ENCODE measurements at places on chromosomes 6 and 20.
A peak's percentile ranks its signal among the peaks of the same experiment; 100 is the strongest.

DNA sequence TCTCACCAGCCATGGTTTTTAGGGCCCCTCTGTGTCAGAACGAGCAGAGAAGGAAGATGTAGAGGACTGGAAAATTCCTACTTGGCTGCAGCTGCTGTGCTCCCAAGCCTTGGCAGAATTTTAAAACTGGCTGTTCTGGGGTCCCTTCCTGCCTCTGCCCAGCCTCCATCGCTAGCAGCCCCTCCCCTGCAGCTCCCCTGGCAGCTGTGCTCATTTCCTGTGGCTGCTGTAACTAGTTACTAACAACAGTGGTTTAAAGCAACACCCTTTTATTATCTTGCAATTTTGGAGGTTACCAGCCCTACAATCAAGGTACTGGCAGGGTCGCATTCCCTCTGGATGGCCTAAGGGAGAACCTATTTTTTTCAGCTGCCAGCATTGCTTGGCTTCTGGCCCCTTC is 3.7 kb upstream of the CST11 start:
- no peak for DNase-seq

GRCh38 chr20:49267327-49267726 is 10.5 kb downstream of the ZNFX1 start:
- DNase-seq = no peak

GRCh38 chr6:104614394-104614793 is 245.3 kb downstream of the HACE1 start:
- no peak for DNase-seq

DNA sequence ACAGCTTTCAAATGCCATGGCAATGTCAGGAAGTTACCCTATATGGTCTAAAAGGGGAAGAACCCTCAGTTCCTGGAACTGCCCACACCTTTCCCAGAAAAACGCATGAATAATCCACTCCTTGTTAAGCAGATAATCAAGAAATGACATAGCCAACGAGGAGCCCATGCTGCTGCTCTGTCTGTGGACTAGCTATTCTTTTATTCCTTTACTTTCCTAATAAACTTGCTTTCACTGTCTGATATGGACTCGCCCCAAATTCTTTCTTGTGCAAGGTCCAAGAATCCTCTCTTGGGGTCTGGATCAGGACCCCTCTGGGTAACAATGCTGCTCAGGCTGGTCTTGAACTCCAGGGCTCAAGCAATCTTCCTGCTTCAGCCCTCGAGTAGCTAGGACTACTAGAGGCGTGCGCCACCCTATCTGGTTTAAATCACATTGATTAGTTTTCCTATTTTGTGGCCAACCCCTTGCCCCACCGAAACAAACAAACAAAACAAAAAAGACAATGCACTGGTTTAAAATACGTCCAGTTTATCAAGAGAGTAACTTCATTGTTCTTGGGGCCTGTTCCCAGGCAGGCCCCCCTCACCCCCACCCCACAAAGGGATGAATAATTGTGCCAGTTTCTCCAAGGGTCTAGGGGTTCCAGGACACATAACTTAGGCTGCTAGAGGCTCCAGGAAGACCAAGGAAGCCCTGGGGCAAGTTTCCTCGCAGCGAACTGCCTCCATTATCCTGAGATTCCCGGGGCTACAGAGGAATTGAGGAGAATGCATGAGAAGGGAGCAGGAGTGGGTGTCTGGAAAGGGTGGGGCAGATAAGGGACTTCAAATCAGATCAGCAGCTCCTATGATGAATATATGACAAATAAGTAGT is 10.1 kb upstream of the AKAP12 start:
- no peak for DNase-seq

GRCh38 chr6:165705941-165706340 is 42.9 kb upstream of the PDE10A start:
- DNase-seq = no peak

DNA sequence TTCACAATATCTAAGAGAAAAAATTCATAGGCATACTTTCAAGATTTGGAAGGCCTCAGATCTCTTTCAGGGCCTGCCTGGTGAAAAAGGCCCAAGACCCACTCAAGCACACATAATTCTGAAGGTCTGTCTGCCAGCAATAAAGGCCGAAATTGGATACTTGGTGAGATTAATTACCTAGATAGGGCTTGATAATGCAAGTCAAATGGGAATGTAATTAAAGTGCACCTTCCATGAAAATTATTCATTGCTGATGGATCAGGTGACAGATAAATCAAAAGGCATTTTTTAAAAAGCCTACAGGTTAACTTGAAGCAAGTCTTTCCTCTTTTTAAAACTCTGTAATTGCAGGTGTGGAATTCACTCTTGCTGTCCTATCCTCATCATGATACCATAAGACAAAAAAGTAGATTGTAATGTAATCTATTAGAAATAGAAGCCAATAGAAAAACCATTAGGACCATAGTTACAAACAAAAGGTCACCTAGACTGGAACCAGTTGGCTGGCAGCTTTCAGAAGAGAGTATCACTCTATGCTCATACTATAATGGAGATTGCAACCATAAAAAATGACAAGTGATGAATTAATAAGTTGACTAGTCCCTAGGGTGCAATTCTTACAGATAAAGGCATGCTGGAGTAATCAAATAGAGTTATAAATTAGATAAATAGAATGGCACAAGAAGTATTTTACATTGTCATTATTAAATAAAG is 77.3 kb downstream of the EPHA7 start:
- DNase-seq = peak; percentile 87

DNA sequence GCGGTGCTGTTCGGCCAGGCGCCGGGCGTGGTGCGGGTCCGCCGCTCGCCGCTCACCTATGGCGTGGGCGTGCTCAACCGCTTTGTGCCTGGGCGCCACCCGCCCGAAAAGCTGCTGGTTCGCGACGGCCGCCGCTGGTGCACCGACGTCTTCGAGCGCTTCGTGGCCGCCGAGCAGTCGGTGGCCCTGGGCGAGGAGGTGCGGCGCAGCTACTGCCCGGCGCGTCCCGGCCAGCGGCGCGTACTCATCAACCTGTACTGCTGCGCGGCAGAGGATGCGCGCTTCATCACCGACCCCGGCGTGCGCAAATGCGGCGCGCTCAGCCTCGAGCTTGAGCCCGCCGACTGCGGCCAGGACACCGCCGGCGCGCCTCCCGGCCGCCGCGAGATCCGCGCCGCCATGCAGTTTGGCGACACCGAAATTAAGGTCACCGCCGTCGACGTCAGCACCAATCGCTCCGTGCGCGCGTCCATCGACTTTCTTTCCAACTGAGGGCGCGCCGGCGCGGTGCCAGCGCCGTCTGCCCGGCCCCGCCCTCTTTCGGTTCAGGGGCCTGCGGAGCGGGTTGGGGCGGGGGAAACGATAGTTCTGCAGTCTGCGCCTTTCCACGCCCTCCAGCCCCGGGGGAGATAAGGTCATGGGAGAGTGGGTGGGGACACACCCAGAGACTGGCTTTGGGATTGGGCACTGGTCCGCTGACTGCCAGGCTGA is 15.7 kb downstream of the ADISSP start:
- DNase-seq = no peak

DNA sequence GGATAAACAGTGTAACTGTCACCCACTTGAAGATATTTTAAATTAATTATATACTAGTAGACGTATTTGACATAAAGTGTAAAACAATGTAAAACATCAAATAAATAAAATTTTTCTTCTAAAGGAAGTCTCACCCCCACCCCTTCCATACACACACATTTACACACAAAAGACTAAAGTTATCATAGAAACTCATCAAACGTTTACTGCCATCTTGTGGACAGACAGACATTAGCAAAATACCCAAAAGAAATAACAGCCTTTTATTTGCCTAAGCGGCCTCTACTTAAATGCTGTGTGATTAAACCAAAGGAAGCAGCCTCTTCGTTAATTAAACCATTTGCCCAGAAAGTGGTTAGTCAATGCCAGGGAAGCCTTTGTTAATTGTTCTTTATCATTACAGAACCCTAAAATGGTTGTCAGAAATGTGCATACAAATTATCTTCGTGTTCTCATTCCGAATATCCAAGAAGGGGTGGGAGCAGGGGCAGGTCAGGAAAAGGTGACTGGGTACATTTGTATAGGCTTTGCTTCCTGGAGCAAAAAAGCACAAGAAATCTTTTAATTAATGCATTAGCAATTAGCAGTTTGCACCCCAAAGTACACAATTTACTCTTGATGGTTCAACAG is 176.2 kb upstream of the SASH1 start:
- peak; percentile 70 for DNase-seq

GRCh38 chr6:12403201-12403826 is 113.2 kb downstream of the EDN1 start:
- no peak for DNase-seq

- no peak for DNase-seq
Measured at GRCh38 chr6:142860498-142860897, 84.5 kb downstream of the HIVEP2 start.

Measured in NCI-H1417 treated with DMSO at 0.1 percent for 48 hours (cell line).